GM13977 (cell line): ENCODE measurements at places on chromosomes 2 and 18.

GRCh38 chr2:179263015-179263414 lies 1.6 kb downstream of the SESTD1 start:
- no peak for DNase-seq

- no peak for DNase-seq
Measured at GRCh38 chr2:195489101-195489500, 167.9 kb upstream of the SLC39A10 start.

GRCh38 chr2:107107351-107107750 lies 221.4 kb upstream of the ST6GAL2 start:
- DNase-seq, result no peak

DNA sequence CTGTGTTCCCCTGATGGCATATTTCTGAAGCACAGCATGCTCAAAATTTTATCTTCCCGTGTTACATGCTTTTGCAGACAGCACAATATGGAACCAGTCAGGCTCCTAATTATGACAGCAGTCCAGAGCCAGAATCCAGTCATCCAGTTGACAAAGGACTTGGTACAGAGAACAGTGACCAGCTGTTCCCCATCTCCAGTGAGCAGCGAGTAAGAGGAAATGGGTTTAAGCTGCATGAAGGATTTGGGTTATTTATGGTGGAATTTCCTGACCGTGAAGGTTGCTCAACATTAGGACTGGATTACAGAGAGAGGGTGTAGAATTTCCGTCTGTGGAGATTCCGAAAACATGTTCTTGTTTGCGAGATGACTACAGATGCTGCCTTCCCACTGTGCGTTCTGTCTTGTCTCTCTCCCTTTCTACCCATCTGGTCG lies 24.4 kb downstream of the SGPP2 start:
- no peak for DNase-seq

GRCh38 chr2:84969511-84970209 lies 1.3 kb upstream of the KCMF1 start:
- no peak for DNase-seq

GRCh38 chr18:12692206-12692605 lies 10.3 kb downstream of the CEP76 start:
- no peak for DNase-seq

DNA sequence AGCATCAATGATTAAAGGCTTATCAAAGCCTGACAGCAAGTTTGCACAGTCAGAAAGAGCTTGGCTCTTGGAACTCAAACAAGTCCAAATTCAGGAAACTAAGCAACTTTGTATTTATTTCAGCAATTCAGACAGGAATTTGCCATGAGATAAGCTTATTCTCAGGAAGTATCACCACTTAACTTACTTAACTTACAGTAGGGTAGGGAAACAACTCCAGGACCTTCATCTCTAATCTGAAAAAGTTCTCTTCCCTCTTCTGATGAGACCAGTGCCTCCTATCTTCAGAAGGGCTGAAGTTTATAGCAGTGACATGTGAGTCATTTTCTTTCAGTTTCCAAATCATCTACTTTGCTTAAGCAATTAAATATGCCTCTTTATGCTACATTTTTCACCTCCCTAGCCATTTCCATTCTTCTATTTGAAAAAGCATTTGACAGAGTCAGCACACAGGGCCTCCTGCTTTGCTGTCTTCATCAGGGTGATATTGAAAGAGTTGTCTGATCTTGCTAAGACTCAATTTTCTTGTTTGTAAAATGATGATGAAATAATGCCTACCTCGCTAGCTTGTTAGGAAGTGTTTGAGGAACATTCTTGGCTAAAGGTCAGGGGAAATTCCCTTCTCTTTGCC lies 389.5 kb downstream of the RND3 start:
- peak; percentile 14 for DNase-seq

DNA sequence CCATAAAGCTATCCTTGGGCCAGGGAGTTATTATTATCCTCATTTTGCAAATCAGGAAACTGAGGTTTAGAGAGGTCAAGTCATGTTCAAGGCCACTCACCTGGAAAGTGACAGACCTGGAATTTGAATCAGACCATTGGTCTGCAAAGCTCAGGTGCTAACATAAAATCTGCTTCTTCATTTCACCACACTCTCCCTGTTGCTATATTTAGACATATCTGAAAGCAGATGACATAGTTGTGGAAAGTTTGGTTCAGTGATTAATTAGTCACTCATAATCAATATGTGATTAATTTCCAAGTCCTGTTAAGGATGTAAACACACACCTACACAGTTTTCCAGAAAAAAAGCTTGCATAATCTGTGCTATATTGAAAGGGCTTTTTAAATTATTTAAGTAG lies 57.4 kb downstream of the LINC00305 start:
- DNase-seq, result no peak

DNA sequence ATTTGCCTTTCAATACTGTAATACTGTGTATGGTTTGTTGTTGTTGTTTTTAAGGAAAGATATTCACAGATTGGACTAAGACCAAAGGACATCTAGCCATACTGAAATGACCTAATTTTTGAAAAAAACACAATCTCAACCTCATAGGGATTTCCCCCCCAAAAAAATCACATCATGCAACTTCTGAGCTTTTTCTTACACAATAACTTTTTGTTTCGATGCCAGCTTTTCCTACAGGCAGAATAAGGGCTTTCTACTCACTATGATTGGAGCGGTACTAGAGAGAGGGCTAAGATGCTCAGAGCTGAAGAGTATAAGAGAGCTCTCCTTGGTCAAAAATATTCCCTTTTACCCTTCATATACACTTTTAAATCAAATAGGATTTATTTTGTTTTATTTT lies 32.4 kb upstream of the SLC3A1 start:
- DNase-seq, result no peak

GRCh38 chr18:3269241-3269913 lies 7.4 kb downstream of the MYL12B start:
- no peak for DNase-seq

- no peak for DNase-seq
Measured at GRCh38 chr2:157252529-157252928, 5.0 kb upstream of the GALNT5 start.

DNA sequence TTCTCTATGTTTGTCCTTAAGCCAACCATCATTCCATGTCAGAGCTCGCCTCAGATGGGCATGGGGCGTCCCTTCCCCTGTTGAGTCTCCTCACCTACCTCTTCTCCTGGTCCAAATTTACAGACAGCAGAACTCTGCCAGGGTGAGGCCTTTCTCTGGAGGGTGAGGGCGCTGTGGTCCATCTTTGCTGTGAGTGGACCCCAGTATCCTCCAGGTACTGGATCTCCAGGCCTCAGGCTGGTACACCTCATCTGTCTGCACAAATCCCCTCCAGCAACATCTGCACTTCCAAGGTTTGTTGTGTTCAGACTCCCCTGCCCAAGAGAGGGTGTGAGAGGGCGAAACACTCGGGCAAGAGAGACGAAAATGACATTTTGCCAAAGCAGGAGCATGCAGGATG lies 63.9 kb upstream of the EDAR start:
- no peak for DNase-seq

DNA sequence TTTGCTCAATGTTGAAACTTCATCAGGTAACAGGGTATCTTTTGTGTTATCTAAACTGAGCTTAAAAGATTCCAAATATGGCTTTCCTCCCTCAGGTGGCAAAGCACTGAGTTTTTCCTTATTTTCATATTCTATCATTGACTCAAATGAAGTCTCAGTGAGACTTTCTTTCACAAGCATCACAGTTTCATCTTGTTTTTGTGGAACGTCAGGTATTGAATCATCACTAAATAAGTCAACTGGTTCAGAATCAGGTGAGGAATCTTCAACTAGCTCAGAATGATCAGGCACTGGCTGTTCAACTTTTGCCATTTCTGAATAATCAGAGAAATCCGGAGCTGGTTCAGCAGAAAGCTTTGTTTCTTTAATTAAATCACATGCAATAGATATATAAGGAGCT lies 24.6 kb downstream of the RTN4 start:
- no peak for DNase-seq

DNA sequence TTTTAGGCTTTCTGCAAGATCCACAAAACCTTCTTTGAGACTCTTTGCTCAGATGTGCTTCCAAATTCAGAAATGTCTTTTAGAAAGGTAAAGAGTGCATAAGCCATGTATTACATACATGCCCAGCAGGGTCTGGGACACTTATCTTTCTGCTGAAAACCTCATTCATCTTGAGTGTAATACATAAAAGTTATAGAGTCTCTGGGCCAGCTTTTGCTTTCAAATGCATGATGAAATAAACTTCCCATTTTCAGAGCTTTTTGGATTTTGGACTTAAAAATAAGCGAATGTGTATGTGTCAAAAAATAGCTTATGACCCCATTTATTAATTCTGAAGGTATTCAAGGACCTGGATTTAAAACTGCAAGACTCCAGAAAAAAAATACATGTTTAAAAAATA lies 8.0 kb downstream of the CYRIA start:
- DNase-seq, result no peak

- no peak for DNase-seq
Measured at GRCh38 chr18:62494764-62495163, 28.1 kb upstream of the ZCCHC2 start.

GRCh38 chr18:64851726-64852125 lies 702.8 kb upstream of the LINC00305 start:
- DNase-seq, result no peak

DNA sequence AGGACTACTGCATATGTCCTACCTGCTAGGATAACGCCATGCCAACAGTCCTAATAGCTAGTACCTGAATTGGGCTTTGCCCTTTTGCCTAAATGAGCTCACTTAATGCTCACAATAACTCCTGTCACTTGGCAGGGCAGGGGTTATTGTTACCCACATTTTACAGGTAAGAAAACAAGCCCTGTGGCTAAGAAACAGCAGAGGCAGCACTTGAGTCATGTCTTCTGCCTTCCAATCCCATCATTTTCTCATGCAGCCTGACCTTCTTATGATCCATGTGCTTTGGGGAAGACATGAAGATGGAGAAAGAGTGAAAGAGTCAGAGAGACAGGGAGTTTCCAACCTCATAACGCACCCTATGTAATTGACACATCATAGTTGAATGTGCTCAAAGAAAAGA lies 33.6 kb upstream of the LPIN1 start:
- DNase-seq, result no peak

DNA sequence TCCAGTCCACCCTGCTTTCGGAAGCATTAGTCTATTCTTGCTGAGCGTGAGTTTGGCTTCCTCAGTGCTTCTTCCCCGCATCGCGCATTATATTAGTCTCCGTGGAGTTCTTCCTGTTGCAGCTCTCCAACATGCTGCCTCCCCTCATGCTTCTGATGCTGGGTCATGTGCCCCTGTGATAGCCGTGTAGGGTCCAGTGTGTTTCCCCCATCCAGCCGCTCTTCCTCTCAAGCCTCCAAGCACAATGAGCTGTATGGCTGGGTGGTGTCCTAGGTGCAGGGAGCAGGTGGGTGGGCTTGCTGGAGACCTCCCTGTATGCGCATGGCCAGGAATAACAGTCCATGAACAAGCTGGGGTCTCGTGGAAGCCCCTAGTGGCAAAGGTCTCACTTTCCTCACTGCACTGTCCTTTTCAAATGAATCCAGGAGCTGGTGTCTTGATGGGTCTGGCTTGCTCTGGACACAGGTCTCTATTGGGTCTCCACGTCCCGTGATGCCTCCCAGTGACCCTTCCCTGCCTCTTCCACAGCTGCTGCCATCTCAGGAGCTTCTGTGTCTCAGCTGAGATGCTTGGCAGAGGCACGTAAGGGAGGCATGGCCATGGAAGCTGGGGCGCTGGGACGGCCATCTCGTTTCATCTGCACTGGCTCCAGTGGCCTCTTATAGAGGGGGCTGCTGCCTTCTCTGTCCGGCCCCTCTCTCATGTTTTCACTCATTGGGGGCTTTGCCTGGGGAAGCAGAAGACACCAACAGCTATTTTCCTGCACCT lies 54.8 kb upstream of the HDAC4 start:
- DNase-seq, result no peak

GRCh38 chr2:236684504-236685256 lies 115.1 kb downstream of the ACKR3 start:
- DNase-seq, result no peak

- DNase-seq, result no peak
Measured at GRCh38 chr2:214395040-214395439, 15.8 kb upstream of the VWC2L start.

DNA sequence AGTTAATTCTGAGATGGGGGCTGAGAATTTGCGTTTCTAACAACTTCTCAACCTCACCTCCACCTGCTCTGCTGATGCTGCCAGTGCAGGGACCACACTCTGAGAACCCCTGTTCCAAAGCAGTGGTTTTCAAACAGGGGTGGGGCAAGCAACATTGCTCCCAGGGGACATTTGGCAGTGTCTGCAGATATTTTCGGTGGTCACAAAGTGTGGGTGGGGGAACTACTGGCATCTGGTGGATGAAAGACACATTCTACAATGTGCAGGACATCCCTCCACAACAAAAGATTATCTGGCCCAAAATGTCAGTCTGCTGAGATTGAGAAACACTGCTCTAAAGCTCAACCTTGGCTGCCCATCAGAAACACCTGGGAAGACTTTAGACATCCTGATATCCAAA lies 188.7 kb upstream of the SATB2 start:
- peak; percentile 22 for DNase-seq

DNA sequence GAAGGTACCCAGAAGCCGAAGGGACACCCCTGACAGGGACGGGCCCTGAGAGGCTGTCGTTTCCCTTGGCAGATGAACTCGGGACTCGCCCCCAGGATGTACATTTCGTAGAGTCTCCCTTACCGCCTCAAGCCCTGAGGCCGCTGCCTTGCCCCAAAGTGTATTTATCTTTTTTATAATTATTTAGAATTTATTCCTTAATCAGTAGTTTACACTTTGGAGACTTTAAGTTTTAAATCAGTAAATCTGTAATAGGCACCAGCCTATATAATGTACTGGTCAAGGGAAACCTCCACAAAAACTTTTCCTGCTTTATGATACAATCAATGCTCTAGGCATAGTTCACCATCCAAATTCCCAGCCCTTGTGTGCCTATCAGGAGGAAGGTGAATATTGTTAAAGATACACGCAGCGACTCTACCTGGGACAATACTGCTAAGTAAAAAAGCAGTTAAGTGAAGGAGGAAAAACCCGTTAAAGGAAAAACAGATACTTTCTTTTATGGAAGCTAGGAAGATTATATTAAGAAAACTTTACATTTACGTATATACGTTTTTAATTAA lies 848 bp downstream of the VRK2 start:
- DNase-seq, result peak; percentile 53

DNA sequence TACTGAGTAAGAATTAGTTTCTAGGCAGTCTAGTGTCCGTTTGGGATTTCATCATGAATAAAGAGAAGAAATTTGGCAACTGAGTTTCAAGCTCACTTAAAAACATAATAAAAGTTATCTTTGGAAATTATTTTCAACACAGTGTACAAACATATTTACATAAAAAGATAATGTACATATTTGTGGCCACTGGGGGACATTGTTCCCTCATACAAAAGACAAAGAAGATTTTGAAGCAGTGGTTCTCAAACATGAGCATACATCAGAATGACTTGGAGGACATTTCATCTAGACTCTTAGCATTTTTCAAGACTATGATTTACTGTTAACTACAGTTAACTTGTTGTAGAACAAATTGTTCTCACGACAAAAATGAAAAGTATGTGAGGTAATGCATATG lies 15.7 kb upstream of the TTC21B start:
- DNase-seq, result no peak
